Activated naive CD4-positive, alpha-beta T cell (primary cell): ENCODE measurements at places on chromosomes 2 and 18.

DNA sequence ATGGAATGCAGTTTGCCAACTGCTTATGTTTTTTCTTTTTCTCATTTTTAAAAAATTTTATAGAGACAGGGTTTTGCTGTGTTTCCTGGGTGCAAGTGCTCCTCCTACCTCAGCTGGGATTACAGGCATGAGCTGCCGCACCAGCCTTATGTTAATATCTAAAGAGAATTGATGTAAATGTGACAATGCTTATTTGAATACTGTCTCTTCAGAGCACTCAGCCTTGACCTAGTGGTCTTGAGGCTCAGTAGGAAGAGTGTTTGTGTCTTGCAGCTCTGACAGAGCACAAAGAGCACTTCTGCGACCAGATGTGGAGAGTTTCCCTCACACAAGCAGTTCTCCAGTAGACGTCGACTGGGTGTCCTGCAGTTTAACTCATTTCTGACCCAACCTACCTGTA is 55.3 kb downstream of the ARHGEF4 start:
- no peak for DNase-seq

- no peak for DNase-seq
These were observed 105.9 kb downstream of the RBMS1 start for GRCh38 chr2:160387558-160388262.

DNA sequence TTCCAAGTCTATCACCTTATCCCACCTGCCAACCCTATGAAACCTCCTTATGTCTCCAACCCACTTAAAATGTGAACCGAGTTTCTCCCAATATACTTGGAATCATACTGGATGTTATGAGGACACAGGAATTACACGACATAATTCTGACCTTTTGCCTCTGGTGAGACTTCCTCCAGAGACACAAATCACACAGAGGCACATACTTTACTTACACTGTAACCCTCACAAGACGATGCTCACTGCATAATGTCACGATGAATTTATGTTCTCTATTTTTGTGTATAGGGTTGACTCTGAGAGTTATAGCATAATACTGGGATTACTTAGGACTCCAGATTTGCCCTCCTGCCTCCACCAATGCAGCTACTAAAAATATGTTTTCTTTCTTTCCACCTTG is 28.0 kb upstream of the SETBP1 start:
- DNase-seq = no peak

GRCh38 chr18:75159238-75159518 is 49.8 kb downstream of the PTGR3 start:
- no peak for DNase-seq

- DNase-seq = no peak
These were observed 28.2 kb downstream of the SIX2 start for GRCh38 chr2:44980751-44981713.

DNA sequence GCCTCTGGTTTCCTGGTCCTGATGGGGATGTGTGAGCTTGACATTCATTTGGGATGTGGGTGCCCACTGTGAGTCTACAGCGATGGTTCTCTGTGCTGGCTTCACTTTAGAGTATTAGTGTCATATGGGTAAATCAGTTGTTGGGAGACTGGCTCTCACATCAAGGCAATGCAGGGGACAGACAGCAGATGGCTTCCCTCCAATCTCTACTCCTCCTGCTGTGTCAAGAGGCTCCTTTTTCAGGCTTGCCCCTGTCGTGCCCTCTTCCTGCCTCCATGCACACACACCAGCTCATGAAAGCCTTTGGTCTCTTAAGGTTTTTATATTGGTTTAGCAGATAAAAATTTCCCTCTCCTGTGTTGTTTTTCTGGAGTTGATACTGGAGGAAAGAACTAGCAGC is 315.6 kb downstream of the RDH14 start:
- no peak for DNase-seq

- DNase-seq = no peak
These were observed 108.8 kb downstream of the SLC4A10 start for GRCh38 chr2:161733025-161733424.

- no peak for DNase-seq
These were observed 461.2 kb downstream of the CDH2 start for GRCh38 chr18:27715751-27716150.

GRCh38 chr2:27545348-27546141 is 37.3 kb upstream of the ZNF512 start:
- DNase-seq = no peak
